Activated T-cell treated with anti-CD3 and anti-CD28 coated beads for 48 hours (primary cell): ENCODE measurements at places on chromosomes 1 and 21.

DNA sequence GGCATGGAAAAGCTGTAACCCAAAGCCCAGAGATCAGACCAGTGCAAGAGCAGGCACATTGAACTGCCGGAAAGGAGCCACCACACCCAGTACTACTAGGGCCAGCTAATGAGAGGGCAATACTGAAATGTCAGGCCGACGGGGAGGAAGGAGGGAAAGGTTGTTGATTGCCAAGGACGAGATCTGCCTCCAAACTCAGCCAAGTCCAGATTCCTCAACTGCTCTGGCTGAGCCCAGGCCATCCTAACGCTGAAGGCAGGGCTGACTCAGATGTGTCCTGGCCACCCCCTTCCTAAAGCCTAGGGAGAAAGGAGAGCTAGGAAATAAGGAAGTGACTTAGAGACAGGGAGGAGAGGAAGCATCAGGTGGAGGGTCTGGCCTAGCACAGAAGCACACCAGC lies 42.1 kb upstream of the IPO9 start:
- no peak for DNase-seq

DNA sequence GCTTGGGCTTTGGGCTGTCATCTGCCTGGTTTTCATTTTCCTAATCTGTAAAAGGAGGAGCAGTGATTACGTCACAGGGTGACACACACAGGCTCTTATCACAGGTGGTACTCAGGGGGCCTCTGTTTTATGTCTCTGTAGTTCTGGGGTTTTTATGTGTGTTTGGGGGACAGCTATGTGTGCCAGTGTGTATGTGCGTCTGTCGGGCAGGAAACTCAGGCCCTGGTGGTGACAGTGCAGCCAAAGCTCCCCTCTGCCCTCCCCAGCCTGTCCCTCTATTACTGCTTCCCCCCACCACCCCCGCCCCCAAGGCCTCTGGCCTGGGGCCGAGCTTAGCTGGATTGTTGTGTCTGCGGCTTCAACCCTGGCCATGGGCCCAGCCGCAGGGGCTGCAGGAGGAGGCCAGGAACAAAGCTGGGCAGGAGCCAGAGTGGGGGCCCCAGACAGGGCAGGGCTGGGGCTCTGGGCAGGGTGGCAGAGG lies 13.3 kb downstream of the MFAP2 start:
- no peak for DNase-seq

DNA sequence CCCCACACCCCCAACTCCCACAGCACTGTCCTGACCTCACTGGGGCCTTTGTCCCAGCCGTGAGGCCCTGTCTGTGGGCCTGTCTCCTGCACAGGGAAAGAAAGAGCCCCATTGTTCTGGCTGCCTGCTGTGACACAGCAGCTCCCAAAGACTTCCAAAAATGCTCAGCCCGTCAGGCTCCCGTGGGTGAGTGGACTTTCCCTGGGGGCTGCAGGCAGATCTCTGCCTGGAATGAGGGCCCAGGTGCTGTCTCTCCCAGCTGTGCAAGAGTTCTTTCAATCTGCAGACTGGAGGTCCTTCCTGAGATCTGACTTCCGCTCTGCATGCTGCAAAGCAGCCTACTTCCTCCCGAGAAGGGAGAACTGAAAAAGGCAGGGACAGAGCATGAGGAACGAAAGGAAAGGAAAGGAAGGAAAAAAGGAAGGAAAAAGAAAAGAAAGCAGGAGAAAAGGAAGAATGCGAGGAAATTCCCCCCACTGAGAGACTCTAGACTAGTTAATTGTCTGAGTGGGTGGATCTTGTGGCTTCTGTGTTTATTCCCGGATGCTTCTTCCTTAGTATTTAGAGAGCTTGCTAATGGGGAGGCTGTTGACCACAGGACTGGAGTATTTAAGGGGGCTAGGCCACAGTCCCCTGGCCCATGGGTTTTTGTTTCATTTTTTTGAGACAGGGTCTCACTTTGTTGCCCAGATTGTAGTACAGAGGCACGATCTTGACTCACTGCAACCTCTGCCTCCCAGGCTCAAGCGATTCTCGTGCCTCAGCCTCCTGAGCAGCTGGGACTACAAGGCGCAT lies 15.0 kb downstream of the NES start:
- DNase-seq: no peak

DNA sequence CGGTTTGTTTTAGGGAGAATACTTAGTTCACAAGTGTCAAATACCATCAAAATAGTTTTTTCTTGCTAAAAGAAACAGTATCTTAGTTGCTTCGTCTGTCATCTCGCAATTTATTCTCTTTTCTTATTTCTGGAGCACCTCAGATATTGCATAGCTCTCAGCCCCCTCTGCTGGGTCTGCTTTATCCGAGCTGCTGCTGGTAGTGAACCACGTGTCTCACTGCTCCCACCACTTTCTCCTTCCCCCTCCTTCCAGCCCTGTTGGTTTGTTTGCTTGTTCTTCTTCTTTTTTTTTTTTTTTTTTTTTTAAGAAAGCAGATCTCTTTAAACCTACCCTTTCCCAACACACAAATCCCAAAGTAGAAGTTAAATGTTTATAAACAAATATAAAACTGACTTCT lies 170.8 kb downstream of the EDEM3 start:
- no peak for DNase-seq

GRCh38 chr1:119286587-119287181 lies 81.9 kb upstream of the HAO2 start:
- DNase-seq: peak; percentile 15

DNA sequence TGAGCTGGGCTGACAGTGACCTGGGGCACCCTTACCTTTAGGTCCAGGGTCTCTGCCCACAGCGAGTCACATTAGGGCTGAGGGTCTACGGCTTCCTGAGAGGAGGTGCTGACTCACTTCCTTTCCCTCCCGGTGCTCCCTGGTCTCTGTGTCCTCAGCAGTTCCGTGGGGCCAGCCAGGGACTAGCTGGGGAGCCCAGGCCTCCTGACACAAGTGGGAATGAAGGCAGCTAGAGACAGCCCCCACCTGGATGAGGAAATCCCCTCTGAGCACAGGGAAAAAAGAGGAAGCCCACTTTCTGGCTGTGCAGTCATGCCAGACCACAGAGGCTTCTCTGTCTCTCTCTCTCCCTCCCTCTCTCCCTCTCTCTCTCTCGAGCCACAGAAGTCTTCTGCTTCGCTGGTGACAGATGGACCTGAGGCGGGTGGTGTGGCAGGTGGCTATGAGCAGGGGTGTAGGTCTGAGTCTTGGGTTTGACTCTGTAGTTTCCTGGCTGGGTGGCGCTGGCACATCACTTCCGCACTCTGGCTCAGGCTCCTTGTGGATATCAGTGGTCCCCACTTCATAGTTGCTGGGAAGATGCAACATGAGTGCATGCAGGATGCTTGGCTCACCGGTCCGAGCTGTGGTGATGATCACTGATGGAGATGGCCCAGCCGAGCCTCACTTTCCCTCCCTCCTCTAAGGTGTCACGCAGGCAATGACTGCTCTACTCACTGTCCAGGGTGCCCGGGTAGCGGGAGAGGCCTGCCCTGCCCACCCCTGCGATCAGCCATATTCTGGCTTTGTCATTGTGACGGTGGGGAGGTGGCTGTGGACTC lies 3.5 kb downstream of the SLC66A1 start:
- no peak for DNase-seq

- DNase-seq: no peak
Measured at GRCh38 chr1:17892225-17892624, 137.1 kb downstream of the ACTL8 start.

- no peak for DNase-seq
Measured at GRCh38 chr1:107061886-107062285, 5.4 kb downstream of the PRMT6 start.

- DNase-seq: no peak
Measured at GRCh38 chr1:198333744-198334143, 176.9 kb downstream of the NEK7 start.

GRCh38 chr1:32496127-32496526 lies 31.3 kb downstream of the ZBTB8B start:
- DNase-seq: no peak

GRCh38 chr1:183694066-183694465 lies 41.0 kb upstream of the APOBEC4 start:
- no peak for DNase-seq

DNA sequence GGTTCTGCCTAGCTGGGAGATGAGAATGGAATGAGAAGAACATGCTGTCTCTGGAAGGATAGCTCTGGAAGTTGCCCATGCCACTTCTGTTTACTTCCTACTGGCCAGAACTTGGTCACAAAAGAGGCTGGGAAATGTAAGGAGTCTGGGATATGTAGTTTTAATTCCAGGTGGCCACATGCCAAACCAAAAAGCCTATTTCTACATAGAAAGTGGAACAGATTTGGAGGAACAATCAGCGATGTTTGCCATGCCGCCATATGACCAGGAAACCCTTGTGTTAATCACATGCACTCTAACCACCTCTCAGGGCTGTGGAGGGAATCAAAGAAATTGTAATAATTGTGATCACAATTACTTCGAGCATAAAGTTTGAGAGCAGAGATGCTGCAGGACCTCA lies 10.0 kb upstream of the OLIG2 start:
- no peak for DNase-seq

GRCh38 chr21:23936224-23936623 lies 1671.1 kb downstream of the MRPL39 start:
- DNase-seq: no peak

DNA sequence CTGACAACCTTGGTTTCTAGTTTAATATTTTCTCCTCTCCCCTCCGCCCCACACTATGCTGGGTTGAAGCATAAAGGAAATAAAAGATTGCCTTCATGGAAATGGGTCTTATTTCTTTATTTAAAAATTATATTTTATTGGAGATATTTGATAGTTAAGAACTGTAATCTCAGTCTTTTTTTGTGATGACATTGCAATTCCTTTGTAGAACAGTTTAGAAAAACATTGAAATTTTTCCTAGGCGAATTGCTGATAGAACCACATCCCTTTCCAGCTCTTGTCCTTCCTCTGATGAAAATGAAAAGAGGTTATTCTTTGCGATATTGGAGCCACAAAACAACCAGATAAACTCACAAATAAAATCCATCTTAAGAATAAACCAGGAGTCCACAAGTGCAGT lies 125.6 kb upstream of the NRIP1 start:
- no peak for DNase-seq

- DNase-seq: no peak
Measured at GRCh38 chr1:192654120-192654519, 18.2 kb downstream of the RGS13 start.

GRCh38 chr1:237258871-237259270 lies 216.9 kb downstream of the RYR2 start:
- no peak for DNase-seq

DNA sequence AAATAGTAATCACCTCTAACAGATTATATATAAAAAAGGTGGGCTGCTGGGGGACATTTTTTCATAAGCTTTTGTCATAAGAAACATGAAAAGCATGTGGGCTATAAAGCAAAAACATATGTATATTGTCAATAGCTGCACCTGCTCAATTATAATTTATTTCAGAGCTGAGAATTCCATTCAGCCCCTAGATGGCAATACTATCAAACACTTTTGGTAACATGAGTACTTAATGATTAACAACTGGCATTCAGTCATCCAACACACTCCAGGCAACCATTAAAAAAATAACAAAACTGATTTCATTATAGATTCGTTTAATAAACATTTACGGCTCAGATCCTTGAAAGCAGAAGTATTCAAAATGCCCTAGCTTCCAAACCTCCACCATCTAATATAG lies 115.1 kb downstream of the KCTD3 start:
- DNase-seq: no peak

DNA sequence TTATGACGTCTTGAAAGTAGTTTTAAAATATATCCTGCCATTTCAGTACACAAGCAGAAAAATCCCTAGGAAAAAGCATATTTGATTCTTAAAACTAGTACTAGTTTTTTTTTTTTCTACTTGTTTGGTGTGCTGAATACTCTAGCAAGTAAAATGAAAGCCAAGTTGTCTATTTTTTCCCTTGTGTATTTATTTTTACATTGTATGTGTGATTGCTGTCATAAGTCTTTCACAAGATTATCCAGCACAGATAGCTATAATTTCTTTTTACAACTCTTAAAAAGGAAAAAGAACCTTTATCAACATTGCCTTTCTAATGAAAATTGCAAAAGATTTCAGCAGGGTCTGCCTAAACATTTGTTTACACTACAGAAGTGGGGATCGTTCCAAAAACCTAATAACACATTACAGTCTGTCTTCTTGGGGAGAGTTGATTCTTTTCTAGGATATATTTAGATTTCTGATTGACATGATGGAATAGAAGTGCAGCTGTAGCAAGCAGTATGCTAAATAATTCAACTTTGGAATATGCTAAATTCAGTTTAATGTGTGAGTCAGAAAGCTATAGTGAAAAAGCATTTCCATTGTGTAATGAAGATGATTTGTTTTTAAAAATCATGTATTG lies 2.5 kb downstream of the DR1 start:
- no peak for DNase-seq

GRCh38 chr1:51664421-51665240 lies 47.7 kb downstream of the OSBPL9 start:
- no peak for DNase-seq

DNA sequence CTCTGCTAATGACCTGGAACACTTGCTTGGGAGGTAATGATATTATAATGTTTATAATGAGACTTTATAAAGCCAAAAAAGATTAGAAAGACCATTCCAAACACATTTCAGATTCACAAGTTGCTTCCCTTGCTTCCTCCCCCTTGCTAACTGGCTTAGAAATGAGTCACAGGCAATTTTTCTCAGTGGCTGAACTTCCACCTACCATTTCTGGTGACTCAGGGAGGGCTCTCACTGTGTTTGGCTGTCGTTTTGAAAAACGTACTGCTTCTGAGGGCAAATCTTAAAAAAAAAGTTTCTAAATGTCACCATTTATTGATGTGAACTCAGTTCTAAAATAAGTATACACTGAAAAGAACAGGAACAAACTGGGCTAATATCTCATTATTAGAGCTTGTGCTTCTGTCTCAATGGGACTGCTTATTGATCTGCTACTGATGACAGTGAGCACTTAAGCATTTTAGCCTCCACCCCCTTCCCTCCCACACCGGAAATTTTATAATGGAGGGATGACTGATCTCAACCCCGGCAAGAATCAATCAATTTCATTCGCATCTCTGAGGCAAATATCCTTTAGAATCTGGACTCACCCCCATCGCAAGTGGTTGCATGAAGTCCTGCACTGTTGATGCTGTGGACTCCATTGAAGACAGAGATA lies 278.3 kb downstream of the KCTD3 start:
- DNase-seq: no peak

GRCh38 chr1:160437432-160438316 lies 37.3 kb downstream of the VANGL2 start:
- no peak for DNase-seq

- no peak for DNase-seq
Measured at GRCh38 chr1:29687601-29688244, 451.4 kb downstream of the PTPRU start.

- no peak for DNase-seq
Measured at GRCh38 chr21:36321325-36322082, 1.5 kb downstream of the MORC3 start.

DNA sequence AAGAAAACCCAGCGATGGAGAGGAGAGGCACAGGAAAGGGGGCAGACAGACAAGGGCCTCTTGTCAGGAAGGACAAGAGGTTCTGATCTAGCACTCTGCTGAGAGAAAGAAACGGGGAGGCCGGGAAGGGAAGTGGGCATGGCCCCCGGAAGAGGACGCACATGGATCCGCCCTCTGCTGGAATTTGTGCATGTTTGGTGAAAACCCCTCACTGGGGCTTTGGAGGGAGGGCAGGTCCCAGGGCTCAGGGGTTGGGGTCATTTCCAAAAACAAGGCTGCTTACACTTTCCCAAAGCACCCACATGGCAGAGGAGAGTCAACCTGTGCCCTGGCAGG lies 32.4 kb upstream of the ECE1 start:
- DNase-seq: no peak
